ENCODE measurements at places on chromosomes 2 and 18. TPM values are rescaled to one million over a fixed set of nuclear protein-coding genes. Genes with fewer than 3 reads are reported as not detected.

DNA sequence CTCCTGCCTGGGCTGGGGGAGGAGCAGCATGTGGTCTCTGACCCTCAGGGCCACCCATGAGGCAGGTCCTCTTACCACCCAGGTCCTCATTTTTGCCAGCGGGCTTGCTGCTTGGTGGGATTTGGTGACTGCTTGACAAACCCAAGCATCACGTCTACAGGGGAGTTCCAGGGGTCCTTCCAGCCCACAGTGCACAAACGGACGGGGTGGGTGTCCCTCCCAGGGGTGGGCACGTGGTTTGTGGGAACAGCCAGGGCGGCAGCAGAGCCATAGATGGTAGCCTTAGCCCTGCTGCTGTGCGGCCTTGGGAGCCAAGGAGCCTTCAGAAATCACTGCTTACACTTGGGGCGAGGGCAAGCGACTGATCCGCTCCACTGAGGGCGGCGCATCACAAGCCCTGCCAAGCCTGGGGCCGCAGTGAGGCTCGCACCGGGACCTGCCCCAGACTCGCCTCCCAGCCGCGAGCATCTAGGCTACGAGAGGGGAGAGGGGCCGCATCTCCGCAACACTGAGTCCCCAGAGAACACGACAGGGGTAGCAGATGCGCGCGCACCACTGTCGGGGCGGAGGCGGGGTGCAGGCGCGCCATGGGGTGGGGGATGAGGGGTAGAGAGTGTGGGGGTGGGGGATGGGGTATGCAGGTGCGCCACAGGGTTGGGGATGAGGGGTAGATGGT, 36.9 kb downstream of the SNED1 start:
- no peak overlapping the region for H3K4me3 ChIP-seq
- H3K27me3 ChIP-seq: peaks cover 22% of the 10 kb centered on the region
- DNase-seq: peak; percentile 66
- H3K36me3 ChIP-seq: peaks cover 14% of the 10 kb centered on the region
- H3K27ac ChIP-seq: no peak overlapping the region
- peaks cover 8% of the 10 kb centered on the region for H3K4me1 ChIP-seq

ALPG gene
- total RNA-seq: 0.88 TPM

DNA sequence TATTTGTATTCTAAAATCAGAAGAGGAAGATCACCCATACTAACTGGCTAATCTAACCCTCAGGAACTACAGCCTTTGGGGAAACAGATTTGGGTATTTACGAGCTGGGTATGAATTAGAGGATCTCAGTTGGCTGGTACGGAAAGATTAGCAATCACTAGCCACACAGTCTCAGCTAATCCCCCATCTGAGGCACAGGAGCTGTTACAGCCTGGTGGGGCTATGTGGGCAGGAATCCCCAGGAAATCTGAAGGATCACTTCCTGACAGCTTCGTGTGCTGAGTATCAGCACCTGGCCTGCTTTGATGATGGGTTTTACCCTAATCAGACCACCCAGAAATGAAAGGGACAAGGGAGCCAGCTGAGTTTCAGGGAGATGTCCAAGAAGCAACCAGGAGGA, 206.3 kb downstream of the AFF3 start:
- H3K27me3 ChIP-seq: peaks cover 35% of the 10 kb centered on the region
- no peak overlapping the region for H3K4me3 ChIP-seq
- peaks cover 9% of the 10 kb centered on the region for H3K4me1 ChIP-seq
- no peaks in the 10 kb centered on the region for H3K36me3 ChIP-seq
- H3K27ac ChIP-seq: no peak overlapping the region

DNA sequence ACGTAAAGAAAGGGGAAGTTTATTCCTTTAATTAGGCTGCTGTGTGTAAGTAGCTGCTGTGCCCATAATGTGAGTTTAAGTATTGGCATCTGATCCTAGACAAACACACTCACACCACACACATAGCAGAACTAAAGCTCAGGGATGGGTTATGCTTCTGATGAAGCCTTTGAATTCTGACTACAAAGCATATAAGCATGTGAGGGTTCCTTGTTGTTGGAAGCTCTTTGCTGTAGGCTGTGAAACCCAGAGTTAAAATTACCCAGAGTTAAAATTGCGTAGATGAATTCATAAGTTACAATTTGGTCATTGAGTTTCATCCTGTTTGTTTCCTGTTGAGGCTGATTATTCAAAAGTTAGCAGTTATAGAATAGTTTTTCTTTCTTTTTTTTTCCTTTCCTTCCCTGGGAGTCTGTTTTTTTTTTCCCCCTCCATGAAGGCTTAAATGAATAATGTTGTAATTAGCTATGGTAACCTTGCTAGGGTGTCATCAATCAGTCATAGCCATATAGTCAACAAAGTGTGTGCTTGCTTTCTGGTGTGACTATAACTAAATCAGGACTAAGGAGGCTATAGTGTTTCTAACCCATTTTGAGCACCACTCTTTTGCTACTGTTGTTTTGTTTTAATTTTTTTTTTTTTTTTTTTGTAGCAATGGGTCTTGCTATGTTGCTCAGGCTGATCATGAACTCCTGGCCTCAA, 426.1 kb downstream of the PARD3B start:
- peak overlapping the region; percentile 24 for H3K27ac ChIP-seq
- peak overlapping the region; percentile 54 for H3K4me3 ChIP-seq
- no peaks in the 10 kb centered on the region for H3K27me3 ChIP-seq
- H3K4me1 ChIP-seq: peaks cover 46% of the 10 kb centered on the region
- DNase-seq: no peak
- peaks cover 4% of the 10 kb centered on the region for H3K36me3 ChIP-seq

MYO1B gene
- 67.7 TPM for total RNA-seq

SLC9A4 gene
- 3.1 TPM for total RNA-seq

DNA sequence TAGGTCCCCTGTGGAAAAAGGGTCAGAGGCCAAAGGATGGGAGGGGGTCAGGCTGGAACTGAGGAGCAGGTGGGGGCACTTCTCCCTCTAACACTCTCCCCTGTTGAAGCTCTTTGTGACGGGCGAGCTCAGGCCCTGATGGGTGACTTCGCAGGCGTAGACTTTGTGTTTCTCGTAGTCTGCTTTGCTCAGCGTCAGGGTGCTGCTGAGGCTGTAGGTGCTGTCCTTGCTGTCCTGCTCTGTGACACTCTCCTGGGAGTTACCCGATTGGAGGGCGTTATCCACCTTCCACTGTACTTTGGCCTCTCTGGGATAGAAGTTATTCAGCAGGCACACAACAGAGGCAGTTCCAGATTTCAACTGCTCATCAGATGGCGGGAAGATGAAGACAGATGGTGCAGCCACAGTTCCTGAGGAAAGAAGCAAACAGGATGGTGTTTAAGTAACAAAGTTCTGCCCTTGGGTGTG, 165.8 kb downstream of the RPIA start:
- DNase-seq: no peak
- no peaks in the 10 kb centered on the region for H3K36me3 ChIP-seq
- H3K4me3 ChIP-seq: no peak overlapping the region
- peaks cover 9% of the 10 kb centered on the region for H3K4me1 ChIP-seq
- no peak overlapping the region for H3K27ac ChIP-seq

- H3K27ac ChIP-seq: no peak overlapping the region
- DNase-seq: no peak
- H3K4me1 ChIP-seq: no peaks in the 10 kb centered on the region
- no peaks in the 10 kb centered on the region for H3K36me3 ChIP-seq
- H3K27me3 ChIP-seq: no peaks in the 10 kb centered on the region
- H3K4me3 ChIP-seq: no peak overlapping the region
Observed at GRCh38 chr2:225165052-225165451, 122.8 kb upstream of the DOCK10 start.

DNA sequence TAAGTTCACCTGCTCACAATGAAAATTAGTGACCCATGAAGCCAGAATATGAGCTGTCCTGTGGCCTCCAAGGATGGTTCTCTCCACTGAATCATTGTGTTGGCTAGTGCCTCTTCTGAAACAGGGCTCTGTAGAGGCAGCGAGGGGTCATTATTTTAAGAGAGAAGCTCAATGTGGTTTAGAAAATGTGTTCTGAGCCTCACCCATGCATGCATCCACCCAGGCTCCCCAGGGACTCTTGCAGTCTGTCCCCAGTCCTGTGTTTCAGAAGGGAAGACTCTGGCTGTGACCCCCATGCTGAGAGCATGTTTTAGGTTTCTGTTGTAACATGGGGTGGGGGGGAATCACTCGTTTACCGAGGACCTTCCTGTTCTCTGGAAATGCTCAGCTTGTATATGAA, 135.2 kb downstream of the RNF144A start:
- H3K4me1 ChIP-seq: peaks cover 5% of the 10 kb centered on the region
- no peak overlapping the region for H3K4me3 ChIP-seq
- no peak for DNase-seq
- H3K27ac ChIP-seq: no peak overlapping the region

DNA sequence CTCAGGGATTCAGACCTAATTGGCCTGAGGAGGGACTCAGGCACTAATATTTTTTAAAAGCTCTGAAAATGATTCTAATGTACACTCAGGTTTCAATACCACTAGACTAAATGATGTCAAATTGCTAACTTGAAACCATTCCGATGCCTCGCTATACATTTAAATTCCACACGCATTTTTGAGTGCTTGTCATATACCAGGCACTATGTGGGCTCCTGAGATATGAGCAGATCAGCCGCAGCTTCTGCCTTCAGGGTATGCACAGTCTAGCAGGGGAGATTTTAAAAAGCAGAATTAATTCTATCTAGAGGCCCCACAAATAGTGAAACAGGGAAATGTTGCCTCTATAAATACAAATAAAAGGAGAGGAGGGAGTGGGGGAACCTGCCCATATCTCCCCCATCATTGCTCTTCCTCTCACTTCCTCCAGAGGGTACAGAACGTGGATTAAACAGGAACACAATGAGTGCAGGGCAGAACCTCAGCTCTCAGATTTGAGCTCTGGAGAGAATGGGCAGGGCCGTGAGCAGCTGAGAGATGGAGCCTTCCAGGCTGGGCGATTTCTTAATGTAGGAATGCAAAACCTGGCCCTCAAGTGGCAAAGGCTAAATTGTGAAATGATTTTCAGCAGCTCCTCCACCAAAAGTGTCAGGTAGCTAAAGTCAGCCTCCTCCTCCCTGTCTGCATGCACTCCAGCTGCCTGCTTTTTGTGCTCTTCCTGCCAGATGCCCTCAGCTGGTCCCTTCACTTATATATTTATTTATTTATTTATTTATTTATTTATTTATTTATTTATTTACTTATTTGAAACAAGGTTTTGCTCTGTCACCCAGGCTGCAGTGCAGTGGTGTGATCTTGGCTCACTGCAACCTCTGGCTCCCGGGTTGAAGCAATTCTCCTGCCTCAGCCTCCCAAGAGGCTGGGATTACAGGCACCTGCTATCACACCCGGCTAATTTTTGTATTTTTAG, 24.6 kb upstream of the LBH start:
- peaks cover 5% of the 10 kb centered on the region for H3K4me1 ChIP-seq
- H3K36me3 ChIP-seq: no peaks in the 10 kb centered on the region
- H3K27ac ChIP-seq: no peak overlapping the region
- peaks cover 12% of the 10 kb centered on the region for H3K27me3 ChIP-seq
- DNase-seq: no peak

ALPI gene
- 6.5 TPM for total RNA-seq

- peaks cover 31% of the 10 kb centered on the region for H3K4me1 ChIP-seq
- H3K27me3 ChIP-seq: peaks cover 25% of the 10 kb centered on the region
- DNase-seq: no peak
- H3K27ac ChIP-seq: no peak overlapping the region
- H3K36me3 ChIP-seq: no peaks in the 10 kb centered on the region
Observed at GRCh38 chr18:64183665-64184064, 34.8 kb upstream of the LINC00305 start.

GRCh38 chr2:216653931-216654365, 20.7 kb downstream of the IGFBP2 start:
- peaks cover 63% of the 10 kb centered on the region for H3K4me1 ChIP-seq
- H3K4me3 ChIP-seq: no peak overlapping the region
- no peak for DNase-seq
- H3K27me3 ChIP-seq: no peaks in the 10 kb centered on the region
- no peak overlapping the region for H3K27ac ChIP-seq
- peaks cover 12% of the 10 kb centered on the region for H3K36me3 ChIP-seq

GRCh38 chr2:221943076-221943810, 355.6 kb downstream of the PAX3 start:
- H3K27ac ChIP-seq: no peak overlapping the region
- H3K36me3 ChIP-seq: no peaks in the 10 kb centered on the region
- H3K4me1 ChIP-seq: peaks cover 5% of the 10 kb centered on the region
- no peaks in the 10 kb centered on the region for H3K27me3 ChIP-seq

- H3K4me1 ChIP-seq: peaks cover 16% of the 10 kb centered on the region
- H3K4me3 ChIP-seq: no peak overlapping the region
- no peak overlapping the region for H3K27ac ChIP-seq
- peaks cover 9% of the 10 kb centered on the region for H3K27me3 ChIP-seq
- no peak for DNase-seq
Observed at GRCh38 chr2:105737980-105738657, 6.6 kb upstream of the NCK2 start.

GRCh38 chr2:102771114-102771513, 9.3 kb downstream of the TMEM182 start:
- peaks cover 25% of the 10 kb centered on the region for H3K36me3 ChIP-seq
- H3K4me1 ChIP-seq: peaks cover 3% of the 10 kb centered on the region
- H3K27me3 ChIP-seq: no peaks in the 10 kb centered on the region
- no peak for DNase-seq

CXCR4 gene
- total RNA-seq: 34.8 TPM

DNA sequence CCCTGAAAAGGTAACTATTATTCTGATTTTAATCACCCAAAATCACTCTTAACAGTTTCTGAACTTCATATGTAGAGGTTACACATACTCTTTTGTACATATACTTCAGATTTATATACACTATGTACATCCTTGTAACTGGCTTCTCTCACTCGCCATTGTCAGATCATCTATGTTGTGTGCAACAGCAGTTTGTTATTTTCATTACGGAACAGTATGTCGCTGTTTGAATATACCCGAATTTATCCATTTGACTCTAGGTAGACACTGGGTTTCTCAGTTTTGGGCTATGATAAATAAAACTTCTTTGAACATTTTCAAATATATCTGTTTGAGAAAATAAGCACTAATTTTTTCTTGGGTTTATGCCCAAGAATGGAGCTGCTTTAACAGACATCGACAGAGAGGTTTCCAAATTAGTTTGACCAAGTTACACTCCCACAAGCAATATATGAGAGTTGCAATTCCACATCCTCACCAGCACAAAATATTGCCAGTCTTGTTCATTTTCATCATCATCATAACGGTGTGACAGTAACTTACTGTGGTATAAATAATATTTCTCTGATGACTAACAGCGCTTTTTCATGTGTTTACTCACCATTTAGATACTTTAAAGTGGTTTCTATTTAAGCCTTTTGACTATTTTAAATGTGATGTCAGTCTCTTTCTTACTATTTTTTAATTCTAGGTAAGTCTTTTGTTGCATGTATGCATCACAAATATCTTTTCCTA, 80.9 kb downstream of the SMC6 start:
- no peak overlapping the region for H3K27ac ChIP-seq
- H3K4me3 ChIP-seq: no peak overlapping the region

PCARE gene
- total RNA-seq: not detected

RAX gene
- total RNA-seq: not detected

DNA sequence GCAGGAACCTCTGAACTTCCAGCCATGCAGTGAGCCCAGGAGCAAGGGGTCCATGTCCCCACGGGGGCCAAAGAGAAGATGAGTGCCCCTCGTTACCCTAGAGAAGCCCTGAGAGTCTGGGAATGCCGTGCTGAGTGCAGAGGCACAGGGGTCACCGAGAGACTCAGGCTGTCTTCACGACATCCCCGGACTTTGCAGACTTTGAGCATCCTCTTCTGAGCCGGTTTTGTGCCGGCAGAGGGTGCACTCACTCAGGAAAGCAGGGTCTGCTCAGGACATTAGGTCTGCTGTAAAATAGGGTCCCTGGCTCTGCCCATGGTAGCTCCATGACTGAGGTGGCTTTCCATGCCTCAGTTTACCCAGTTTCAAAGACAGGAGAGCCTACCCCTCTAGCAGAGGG, 71.0 kb downstream of the GALNT14 start:
- peaks cover 3% of the 10 kb centered on the region for H3K4me1 ChIP-seq
- H3K27ac ChIP-seq: no peak overlapping the region
- H3K36me3 ChIP-seq: no peaks in the 10 kb centered on the region
- H3K4me3 ChIP-seq: no peak overlapping the region
- DNase-seq: no peak

All from type B pancreatic cell (in vitro differentiated cells).